CD4-positive, alpha-beta T cell (primary cell): ENCODE measurements at places on chromosomes 11 and 22. TPM values are rescaled to one million over a fixed set of nuclear protein-coding genes. Genes with fewer than 3 reads are reported as not detected.

Gene MIOX
- total RNA-seq: not detected

GRCh38 chr11:20066013-20066782, 94.1 kb downstream of the DBX1 start:
- no peak overlapping the region for H3K27ac ChIP-seq
- H3K4me3 ChIP-seq: no peak overlapping the region
- H3K4me1 ChIP-seq: no peaks in the 10 kb centered on the region
- no peaks in the 10 kb centered on the region for H3K36me3 ChIP-seq

- no peak overlapping the region for H3K27ac ChIP-seq
- H3K36me3 ChIP-seq: no peaks in the 10 kb centered on the region
- H3K4me3 ChIP-seq: no peak overlapping the region
- DNase-seq: no peak
- H3K4me1 ChIP-seq: no peaks in the 10 kb centered on the region
Observed at GRCh38 chr11:121930004-121930965, 185.7 kb downstream of the BLID start.

DNA sequence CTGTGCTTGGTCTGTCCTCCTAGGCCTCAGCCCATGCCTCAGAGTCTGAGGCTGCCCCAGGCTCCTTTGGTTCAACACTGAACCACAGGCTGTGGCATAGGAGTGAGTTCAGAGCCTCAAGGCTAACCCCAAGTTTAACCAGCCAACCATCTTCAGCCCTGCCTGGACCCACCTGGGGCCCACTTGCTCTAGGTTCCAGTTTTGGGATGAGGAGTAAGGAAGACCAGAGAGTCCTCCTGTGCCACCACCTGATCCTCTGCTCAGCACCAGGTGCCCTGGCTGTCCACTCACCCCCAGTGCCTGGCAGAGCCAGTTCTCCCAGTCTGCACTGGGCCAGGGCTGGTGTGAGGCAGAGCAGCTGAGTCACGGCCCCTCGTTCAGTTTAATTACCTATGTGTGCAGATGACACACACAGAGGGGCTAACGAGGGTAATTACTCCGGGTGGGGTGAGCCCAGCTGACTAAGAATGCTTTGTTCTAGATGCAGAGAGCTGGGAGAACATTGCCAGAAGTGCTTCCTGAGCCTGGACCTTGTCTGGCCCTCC, 12.0 kb upstream of the TMPRSS13 start:
- H3K27ac ChIP-seq: no peak overlapping the region
- DNase-seq: no peak
- no peaks in the 10 kb centered on the region for H3K36me3 ChIP-seq
- H3K27me3 ChIP-seq: no peaks in the 10 kb centered on the region

- no peak for DNase-seq
- H3K27me3 ChIP-seq: no peaks in the 10 kb centered on the region
- no peak overlapping the region for H3K4me3 ChIP-seq
- no peak overlapping the region for H3K27ac ChIP-seq
Observed at GRCh38 chr11:88297421-88297820, 40.1 kb downstream of the CTSC start.

- no peaks in the 10 kb centered on the region for H3K36me3 ChIP-seq
- H3K4me3 ChIP-seq: no peak overlapping the region
- H3K27ac ChIP-seq: no peak overlapping the region
- no peak for DNase-seq
Observed at GRCh38 chr11:40027720-40028119, 1431.7 kb downstream of the LRRC4C start.

- no peak overlapping the region for H3K27ac ChIP-seq
- no peak overlapping the region for H3K4me3 ChIP-seq
- no peaks in the 10 kb centered on the region for H3K27me3 ChIP-seq
- H3K4me1 ChIP-seq: peaks cover 6% of the 10 kb centered on the region
Observed at GRCh38 chr11:215581-216037, 8.1 kb downstream of the RIC8A start.

DNA sequence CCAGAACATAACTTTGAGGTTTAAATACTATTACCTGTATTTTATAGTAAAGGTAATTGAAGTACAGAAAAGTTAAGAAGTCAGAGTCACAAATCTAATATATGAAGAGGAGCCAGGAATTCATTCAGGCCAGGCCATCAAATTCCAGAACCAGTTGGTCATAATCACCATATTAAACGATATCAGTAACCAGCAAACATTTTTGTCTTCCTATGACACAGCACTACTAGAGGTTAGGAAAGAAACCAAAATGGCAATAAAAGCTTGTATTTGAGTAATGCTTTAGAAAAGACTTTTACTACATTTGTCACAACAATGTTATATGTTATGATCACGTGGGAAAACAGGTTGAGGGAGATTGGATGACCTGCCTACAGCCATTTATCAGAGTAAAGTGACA, 62.2 kb downstream of the DKK3 start:
- no peak overlapping the region for H3K4me3 ChIP-seq
- no peaks in the 10 kb centered on the region for H3K4me1 ChIP-seq
- peaks cover 68% of the 10 kb centered on the region for H3K36me3 ChIP-seq
- no peaks in the 10 kb centered on the region for H3K27me3 ChIP-seq

- no peak overlapping the region for H3K27ac ChIP-seq
- DNase-seq: no peak
- H3K36me3 ChIP-seq: no peaks in the 10 kb centered on the region
Observed at GRCh38 chr22:31091106-31091975, 10.2 kb downstream of the SMTN start.

DNA sequence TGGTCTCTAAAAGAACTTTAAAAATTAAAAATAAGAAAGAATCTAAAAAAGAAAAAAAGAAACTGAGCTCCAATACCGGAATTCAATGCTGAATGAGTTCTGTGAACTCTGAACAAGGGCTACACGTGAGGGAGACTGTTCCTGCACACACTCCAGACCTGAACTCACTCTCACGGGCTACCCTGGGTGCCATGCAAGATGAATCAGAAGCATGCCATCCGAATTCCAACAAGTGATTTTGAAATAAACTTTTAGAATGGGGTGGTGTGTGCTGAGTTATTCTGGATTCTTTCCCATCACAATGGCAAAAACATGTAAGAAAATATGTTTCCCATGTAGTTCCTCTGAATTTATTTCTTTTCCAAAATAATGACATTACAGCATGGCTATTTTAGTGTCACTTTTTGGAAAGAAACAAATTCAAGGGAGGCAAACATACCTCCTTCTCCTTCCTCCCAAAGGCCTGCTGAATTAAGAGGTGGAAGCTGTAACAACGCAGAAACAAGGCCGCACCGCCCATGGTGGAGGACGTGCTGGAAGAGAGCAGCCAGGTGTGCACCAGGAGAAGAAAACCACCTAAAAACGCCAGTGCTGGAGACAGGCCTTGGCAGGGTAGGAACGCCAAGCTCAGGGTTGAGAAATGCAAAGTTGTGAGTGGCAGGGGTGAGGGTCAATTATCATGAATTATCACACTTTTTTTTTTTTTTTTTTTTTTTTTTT, 63.2 kb upstream of the ARFGAP3 start:
- no peak for DNase-seq
- H3K4me1 ChIP-seq: peaks cover 5% of the 10 kb centered on the region
- H3K4me3 ChIP-seq: no peak overlapping the region
- H3K27me3 ChIP-seq: no peaks in the 10 kb centered on the region
- H3K36me3 ChIP-seq: no peaks in the 10 kb centered on the region
